CD8-positive, alpha-beta memory T cell (primary cell): ENCODE measurements at places on chromosomes 3 and 15.

GRCh38 chr15:45392584-45392855 lies 14.2 kb upstream of the GATM start:
- no peak for DNase-seq

- DNase-seq: no peak
These were observed 293.5 kb downstream of the KBTBD8 start for GRCh38 chr3:67291287-67292252.

DNA sequence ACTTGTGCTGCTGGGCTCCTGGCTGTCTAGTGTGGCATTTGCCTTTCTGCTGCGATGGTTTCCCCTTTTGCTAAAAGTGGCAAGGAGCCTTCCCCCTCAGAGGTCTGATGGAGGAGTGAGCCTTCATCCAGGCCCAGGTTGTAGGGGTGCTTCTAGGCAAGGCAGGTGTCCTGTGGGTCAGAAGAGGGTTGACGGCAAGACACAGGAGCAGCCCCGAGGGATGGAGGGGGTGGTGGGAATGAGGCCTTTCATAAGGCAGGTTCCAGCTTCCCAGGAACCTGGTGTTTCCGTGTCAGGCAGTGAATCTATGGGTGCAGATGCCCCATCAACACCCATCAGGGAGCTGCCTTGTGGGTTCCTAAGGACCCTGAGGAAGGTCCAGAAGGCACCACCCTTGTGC lies 63.0 kb upstream of the TAMM41 start:
- no peak for DNase-seq

DNA sequence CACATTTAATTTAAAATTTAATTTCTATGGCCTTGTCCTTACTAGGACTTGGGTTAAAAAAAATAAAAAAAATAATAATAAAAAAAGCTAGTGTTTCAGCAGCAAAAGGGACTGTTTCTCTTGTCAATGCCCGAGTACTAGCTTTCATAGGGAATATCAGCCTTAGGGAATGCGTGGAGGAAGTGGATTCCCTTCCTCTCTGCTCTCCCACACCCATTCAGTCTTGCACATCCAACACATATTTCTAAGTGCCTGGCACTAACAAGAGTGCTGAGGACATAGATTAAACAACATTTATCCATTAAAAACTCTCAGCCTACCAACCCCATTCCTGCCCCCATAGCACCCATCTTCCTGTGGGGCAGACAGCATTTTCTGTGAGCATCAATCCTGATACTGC lies 6.2 kb downstream of the ZNF385D start:
- no peak for DNase-seq

- no peak for DNase-seq
These were observed 18.4 kb downstream of the KLF13 start for GRCh38 chr15:31344823-31345605.

DNA sequence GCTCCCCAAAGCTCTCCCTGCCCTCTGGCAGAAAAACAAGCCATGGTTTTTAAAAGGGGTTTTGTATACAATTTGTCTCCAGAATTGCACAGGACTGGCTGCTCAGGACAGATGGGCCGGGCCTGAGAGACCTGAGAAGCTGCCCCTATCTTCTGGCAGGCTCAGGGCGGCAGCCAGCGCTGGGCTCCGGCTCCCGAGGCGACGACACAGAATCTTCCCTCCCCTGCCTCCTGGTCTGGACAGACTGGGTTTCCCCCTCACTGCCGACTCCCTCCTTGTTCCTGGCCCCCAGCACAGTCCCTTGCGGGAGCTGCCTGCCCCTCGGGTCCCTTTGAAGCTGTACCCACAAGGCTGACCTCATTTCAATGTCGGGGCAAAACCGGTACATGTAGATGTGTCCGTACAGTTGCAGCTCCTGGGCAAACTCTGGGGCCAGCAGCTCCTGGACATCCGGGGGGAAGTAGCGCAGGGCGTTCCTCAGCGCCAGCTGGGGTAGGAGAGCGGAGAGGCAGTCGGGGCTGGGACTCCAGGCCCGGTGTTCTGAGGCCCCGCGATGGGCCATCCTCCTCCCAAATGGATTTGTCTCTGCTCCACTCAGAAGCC lies 7.2 kb downstream of the UROC1 start:
- no peak for DNase-seq

DNA sequence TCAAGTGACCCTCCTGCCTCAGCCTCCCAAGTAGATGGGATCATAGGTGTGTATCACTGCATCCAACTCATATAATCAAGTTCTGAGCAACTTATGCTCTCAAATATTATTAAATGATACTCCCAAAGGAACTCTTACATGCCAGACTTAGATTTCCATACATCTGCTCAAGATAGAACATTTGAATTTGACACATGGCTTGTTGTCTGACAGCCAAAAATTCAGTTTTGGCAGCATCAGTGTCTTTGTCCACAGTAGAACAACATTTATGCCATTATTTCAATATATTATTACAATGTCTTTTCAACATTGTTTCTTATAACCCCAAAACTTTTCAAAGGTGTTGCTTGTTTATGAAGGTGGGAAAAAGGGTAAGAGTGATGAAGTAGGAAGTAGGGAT lies 116.2 kb downstream of the SUCNR1 start:
- no peak for DNase-seq

DNA sequence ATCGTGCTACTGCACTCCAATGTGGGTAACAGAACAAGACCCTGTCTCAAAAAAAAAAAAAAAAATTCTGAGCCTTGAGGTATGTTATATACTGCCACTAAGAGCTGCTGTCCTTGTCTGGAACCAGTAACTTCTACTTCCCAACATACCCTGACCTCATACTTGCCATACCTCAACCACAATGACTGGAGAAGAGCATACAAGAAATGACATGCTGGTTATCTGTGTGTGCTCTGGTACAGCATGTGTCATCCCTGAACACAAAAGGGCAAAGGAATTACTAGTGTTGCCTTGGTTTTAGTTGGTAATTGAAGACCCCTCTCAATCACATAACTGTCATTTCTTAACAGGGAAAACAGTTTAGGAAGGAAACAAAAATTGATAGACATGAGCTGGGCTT lies 54.5 kb downstream of the MRPS25 start:
- DNase-seq: no peak

DNA sequence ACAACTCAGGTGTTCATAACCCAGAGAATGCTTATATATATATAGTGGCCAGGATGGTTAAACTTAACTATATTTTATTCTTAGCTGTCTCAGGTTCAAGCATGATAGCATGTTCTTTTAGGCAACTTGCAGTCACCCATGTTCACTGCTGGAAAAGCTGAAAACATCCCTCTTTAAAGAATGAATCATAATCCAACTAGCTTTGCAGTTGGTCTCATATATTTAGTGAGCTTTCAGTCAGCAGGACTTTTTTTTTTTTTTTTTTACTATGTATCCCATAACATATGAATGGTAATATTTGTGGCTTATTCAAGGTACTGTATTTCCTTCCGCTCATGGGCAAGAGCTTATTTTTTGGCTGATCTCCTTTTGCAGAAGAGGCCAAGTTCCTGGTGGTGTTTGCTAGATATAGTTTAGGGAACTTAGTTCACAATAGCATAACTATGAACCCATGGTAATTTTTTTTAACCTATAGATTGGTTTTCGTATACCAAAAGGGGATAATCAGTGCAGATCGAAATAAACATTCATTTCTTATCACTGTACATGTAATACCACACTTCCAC lies 77.6 kb downstream of the CMSS1 start:
- no peak for DNase-seq

DNA sequence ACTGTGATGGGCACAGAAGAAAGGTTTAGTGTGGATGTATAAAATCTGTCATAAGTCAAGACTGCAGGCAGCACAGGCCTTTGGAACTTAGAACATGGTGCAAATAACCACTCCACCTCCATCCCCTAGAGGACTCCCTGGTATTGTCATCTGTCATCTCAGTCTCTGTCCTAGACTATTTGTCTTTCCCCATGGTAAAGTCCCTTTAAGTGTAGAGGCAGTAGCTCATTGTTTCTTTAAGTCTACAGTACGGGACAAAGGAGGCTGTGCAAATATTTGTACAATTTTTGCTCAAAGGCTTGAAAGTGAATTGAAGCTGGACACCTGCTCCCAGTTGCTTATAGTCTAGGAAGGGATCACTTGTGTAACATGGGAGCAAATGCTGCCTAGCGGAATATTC lies 3.2 kb upstream of the PXYLP1 start:
- no peak for DNase-seq

- DNase-seq: peak; percentile 19
These were observed 106.6 kb downstream of the SSR3 start for GRCh38 chr3:156448300-156448699.

DNA sequence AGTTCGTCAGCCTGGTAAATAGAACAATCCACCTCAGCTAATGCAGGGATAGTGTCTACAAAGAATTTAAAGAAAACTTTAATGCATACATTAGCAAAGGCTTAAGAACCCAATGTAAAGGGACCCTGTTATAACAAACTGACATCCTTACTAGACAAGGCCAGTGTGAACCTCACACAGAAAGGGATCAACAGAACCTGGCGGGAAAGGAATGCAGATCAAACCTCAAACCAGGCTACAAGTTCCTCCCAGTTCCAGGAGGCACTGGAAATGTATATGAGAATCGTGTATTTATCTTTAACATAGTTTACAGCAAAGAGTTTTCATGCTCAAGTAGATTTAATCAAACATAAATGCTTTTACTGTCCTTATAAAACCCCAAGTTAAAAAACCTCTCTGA lies 37.6 kb upstream of the ATP11B start:
- no peak for DNase-seq

DNA sequence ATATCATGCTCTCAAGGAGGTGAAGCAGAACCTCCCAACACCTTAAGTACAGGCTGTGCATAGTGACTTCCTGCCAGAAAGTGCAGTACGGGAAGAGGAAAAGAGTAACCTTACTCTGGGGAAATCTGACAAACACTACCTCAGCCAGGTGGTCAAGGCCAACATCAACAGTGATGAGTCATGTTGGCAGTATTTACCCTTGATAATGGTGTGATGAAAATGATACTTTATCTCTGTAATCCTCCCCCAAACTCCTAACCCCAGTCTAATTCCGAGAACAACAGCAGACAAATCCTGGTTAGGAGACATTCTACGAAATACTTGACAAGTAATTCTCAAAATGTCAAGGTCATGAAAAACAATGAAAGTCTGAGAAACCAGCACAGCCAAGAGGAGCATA lies 26.5 kb downstream of the ANKDD1A start:
- DNase-seq: no peak

DNA sequence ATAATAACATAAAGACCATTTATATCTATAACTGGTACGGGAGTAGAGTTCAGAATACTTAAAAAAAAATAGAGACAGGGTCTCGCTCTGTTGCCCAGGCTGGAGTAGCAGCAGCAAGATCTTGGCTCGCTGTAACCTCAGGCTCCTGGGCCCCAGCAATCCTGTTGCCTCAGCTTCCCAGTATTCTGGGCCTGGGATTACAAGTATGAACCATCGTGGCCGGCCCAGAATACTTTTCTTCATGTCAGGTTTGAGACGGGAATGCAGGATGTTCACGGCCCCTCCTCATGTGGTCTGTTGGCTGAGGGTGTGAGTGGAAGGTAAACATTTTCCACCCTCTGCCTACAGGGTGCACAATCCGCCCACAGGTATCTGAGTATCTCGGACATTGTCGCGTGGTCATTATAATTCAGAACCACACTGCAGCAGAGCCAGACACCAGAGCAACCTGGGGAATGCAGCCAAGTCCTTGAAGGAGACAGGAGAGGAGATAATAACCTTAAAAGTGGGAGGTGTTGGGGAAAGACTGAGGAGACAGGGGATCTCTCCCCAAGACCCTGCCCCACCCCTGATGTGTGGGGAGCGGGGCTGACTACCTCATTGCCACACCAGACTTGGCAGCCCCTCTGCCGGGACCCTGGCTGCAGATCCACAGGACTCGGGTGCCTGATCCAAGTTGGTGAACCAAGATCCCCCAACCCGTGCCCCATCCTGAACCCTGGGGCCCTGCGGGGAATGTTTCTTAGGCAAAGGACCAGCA lies 106.8 kb downstream of the ADCY5 start:
- DNase-seq: no peak

DNA sequence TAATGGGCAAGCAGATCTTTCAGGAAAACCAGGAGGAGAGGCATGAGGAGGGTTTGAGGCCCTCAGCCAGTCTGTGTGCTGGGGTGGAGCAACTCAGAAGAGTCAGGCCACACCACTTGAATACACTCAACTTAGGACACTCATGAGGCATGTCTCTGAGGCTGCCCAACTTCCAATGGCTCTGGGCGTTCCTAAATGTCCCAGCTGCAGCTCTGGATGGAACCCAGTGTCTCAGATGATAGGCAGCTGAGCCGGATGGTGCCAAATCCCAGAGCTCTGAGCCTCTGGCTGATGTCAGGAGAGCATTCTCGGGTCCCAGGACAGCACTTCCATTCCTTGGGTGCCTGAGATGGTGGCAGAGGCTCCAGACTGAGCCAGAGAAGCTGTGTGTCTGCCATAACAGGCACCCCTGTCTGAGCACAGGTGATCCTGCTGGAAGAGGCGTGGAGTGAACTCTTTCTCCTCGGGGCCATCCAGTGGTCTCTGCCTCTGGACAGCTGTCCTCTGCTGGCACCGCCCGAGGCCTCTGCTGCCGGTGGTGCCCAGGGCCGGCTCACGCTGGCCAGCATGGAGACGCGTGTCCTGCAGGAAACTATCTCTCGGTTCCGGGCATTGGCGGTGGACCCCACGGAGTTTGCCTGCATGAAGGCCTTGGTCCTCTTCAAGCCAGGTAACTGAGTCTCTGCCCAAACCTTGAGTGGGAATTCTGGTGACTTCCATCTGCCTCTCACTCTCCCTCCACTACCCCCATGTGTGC lies 2.8 kb downstream of the NR2E3 start:
- no peak for DNase-seq

DNA sequence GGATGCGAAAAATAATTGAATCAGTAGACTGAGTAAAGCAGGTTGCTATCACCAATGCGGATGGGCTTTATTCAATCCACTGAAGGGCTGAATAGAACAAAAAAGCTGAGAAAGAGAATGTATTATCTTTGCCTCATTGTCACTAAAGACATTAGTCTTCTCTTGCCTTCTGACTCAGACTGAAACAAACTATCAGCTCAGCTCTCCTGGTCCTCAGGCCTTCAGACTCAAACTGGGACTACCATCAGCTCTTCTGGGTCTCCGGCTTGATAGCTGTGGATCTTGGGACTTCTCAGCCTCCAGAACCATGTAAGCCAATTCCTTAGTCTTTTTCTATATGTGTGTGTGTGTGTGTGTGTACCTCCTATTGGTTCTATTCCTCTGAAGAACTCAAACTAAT lies 12.6 kb downstream of the IFT57 start:
- DNase-seq: no peak

DNA sequence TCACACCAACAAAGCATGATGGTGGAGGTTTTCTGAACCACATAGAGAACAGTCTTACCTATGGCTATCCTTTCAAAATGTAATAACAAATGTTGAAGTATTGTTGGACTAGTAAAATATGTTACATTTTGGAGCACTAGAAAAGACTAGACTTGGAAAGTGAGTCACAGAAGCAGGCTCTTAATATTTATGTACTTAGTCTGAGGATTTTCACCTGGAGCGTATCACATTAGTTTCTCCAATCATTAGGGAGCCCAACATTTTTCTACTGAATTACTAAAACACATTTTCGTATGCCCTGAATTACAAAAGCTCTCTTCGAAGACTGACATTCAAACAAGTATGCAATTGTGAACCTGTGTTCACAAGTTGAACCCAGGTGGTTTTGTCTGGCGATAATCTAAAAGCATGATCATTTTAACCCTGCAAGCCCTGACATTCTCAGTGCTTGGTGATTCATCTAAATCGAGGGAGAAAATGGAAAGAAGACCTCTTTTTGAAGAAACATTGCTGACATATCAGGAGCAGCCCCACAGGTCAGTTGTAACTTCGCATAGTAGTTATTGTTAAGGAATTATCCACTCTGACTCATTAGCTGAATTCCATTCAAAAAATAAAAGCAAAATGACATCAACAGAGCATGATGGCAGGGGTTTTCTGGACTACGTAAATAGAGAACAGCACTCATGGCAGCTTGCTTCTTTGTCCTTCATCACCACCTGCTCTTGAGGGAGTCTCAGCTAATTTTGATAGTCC lies 679.8 kb upstream of the NECTIN3 start:
- no peak for DNase-seq
